H7 (cell line): ENCODE measurements at places on chromosomes 2 and 18.
A peak's percentile ranks its signal among the peaks of the same experiment; 100 is the strongest.

DNA sequence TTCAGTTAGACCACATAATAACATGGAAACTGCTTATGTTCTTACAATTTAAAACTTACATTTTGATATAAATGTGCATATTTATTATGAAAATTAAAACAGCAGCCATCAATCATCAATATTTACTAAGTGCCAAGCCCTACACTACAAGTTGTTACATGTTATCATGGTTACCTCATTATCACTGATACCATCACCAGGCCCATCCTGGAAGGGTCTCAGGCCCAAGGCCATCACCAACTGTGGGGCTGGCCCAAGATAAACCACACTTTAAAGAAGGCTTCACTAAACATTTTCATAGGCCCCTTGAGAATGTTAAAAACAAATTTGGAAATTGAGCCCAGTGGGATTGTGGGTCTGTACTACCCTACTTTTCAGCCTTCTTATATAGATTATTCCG, 6.4 kb downstream of the ITSN2 start:
- no peak for DNase-seq

GRCh38 chr18:52409727-52410126, 69.7 kb downstream of the DCC start:
- no peak for DNase-seq

GRCh38 chr18:13437796-13438506, 219.4 kb downstream of the LDLRAD4 start:
- DNase-seq: no peak

DNA sequence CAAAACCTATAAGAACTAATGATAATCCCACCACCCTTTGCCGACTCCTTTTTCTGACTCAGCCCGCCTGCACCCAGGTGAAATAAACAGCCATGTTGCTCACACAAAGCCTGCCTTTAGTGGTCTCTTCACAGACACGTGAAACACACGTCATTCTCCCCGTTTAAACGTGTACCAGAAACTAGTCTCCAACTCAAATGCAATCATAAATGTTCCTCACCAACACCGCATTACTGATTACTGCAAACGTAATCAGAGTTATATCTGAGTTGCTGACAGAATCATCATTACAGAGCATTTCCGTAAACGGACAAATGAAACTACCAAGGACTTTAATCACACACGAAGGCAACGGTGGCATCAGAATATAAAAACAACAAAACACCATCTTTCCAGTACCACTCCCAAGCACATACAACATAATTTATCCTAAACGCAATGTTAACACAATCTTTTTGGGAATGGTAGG, 1.9 kb downstream of the CLK1 start:
- peak; percentile 29 for DNase-seq

DNA sequence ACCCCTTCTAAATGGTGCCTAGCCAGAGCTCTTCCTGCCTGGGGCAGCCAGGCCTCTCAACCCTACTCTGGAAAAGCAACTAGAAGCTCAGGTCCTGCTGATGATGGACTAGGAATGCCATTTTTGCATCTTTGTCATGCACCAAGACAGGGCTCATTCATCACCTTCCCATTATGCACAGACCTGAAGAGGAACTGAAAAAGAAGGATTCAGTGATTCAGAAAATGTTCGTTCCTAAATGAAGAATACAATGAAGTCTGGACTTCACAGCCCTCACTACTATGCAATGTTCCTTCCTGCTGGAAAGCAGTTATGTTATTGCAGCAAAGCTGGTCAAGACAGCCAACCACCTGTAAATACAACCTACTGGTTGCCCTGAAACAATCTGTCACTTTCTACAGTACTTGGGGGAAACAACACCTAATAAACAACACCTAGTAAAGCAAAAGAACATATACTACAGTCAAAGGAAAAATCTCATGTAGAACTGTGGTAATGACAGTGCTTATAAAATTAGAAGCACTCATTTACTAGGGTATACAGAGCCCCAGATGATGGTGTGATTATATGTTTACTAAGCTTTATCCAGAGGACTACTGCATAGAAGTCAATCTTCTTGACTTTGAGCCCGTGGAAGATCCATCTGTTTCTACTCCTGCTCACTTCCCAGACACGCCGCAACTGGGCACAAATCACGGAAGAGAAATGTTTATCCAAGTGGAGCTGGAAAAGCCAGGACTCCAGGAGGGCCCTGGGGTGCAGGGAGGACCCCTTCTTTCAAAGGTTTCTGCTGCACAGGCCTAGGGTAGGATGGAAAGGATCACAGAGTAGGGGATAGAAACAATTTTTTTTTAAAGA, 103.1 kb upstream of the THOC1 start:
- DNase-seq: no peak

DNA sequence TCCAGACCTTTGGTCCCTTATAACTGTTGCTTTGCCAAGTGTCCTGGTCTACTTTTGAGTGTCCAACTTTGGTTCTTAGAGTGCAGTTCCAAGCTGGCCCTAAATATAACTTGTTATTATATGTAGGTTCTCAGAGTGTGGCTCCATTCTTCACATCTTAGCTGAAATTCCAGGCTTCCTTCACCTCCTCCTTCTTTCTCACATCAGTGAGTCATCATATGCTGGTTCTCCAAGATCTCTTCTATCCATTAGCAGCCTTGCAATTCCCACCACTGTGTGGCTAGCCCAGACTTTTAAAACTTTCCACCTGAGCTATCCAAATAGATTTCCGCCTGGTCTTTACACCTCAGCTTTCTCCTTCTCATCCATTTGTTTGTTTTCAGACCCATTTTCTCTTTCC, 12.6 kb upstream of the CXCR4 start:
- no peak for DNase-seq

- no peak for DNase-seq
Measured at GRCh38 chr18:76264198-76264875, 230.7 kb downstream of the ZNF516 start.

GRCh38 chr18:50199346-50199855, 4.5 kb upstream of the MYO5B start:
- DNase-seq: no peak

- DNase-seq: no peak
Measured at GRCh38 chr2:16660114-16660513, 5.5 kb downstream of the CYRIA start.

DNA sequence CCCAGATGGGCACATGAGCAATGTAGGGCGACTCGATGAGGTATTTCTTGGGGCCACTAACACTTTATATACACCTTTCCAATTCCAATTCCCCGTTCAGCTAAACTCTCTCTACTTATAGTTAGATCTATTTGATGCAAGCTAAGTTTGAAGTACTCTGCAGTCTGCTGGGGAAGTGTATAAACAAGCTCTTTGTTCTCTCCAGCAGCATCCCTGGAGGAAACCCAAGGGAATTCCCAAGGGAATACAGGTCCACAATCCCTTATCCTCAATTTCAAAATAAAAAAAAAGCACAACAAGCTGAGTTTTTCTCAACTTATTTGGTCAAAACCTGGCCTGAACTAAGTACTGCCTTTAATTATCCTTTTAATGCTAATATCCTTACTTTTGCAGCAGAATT, 433.3 kb downstream of the NBAS start:
- no peak for DNase-seq

DNA sequence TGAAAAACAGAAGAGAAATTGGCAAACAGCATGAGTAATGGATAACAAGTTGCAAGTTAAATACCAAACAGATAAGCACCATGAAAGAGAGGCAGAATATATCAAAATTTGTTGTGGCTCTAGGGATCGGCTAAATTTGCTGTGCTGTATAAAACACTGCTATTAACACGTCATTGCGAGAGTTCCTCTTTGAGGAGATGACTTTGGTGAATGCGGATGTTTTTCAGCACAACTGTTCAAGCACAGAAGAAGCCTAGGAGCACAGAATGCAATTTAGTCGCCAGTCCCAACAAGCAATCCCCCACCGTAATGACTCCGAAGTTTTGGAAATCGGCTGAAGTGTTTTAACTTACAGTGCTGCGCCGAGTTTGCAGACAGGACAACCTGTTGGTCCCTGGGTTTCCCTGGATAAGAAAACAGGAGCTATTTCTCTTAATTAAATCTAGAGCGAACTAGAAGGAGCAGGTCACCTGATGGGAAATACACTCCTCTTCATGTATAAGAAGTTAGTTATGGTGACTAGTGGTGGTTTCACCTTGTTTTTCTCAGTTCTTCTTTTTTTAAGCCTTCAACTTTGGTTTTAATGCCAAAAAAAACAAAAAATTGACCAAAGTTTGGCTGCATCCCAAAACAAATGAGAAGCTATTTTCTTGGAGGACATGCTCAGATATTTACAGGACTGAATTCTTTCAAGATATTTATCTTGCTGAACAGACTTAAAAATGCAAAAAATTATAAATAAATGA, 454.1 kb upstream of the SALL3 start:
- no peak for DNase-seq

DNA sequence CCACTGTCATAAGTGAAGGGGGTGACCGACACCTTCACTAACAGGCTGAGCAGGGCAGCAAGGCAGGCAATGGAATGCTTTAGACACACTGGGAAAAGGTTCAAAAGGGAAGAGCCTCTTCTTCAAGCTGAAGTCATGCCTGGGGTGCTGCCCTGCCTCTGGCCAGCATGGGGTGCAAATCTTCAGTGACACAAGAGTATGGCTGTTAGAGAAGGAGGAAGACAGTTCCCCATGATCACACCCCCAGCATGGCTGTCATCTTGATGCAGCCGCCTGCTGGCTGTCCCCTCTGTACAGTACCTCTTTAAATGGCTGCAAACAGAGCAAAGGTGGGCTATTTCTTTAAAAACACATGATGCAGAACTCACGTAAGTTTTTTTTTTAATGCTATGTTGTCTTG, 71.9 kb downstream of the INPP4A start:
- DNase-seq: no peak

- DNase-seq: no peak
Measured at GRCh38 chr18:44957461-44957860, 276.8 kb downstream of the SETBP1 start.

DNA sequence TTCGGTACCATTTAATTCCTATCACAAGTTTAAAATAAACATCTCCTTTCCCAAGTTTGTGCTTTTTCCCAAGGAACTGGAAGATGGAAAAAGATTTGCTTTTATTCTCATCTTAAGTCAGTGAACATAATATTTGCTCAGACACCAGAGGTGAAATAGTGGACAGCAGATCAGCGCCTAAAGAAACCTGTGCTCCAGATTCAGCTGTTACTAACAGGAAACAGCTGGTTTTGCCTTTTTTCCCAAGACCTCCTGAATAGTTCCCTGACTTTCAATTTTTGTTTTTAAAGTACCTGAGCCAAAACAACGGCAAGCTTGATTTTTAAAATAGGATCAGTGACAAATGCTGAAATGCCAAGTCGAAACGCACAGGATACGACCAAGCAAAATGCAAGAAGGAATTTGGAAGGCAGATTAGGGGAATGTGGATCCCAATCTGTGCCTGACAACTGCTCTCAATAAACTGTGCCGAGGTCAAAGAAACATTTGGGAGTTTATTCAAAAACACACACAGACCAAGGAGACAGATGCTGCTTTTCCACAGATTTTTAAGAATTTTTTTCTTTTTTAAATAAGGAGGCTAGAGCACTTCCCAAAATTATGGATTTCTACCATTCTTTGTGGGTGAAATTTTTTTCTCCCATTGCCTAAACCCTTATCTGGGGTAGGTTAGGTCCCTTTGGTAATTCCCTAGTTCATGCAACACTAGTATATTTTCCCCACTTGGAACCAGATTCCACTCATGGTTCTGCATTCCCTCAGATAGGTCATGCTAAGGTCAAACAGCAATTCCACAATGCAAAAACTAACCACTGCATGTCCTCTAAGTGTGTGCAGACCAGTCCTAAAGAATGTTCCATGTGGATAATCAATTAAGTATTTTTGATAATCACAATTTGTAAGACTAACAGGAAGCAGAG, 121.5 kb upstream of the PDE1A start:
- DNase-seq: no peak

DNA sequence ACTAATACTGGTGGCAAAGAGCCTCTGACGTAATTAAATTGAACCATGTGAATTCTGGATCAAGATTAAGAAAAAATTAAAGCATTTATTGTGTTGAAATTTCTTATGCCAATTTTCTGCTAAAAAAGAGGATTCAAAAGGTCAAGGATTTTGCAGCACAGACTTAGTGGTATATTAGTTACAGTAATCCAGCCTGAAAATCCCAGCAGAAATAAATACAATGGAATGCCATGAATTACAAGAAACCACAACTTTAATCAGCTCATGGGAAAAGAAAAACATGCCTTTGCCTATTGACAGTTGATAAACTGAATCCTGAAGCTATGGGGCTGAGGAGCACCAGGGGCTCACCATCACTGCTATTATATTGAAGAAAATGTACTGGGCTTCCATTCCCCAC, 114.8 kb upstream of the SATB2 start:
- DNase-seq: no peak

DNA sequence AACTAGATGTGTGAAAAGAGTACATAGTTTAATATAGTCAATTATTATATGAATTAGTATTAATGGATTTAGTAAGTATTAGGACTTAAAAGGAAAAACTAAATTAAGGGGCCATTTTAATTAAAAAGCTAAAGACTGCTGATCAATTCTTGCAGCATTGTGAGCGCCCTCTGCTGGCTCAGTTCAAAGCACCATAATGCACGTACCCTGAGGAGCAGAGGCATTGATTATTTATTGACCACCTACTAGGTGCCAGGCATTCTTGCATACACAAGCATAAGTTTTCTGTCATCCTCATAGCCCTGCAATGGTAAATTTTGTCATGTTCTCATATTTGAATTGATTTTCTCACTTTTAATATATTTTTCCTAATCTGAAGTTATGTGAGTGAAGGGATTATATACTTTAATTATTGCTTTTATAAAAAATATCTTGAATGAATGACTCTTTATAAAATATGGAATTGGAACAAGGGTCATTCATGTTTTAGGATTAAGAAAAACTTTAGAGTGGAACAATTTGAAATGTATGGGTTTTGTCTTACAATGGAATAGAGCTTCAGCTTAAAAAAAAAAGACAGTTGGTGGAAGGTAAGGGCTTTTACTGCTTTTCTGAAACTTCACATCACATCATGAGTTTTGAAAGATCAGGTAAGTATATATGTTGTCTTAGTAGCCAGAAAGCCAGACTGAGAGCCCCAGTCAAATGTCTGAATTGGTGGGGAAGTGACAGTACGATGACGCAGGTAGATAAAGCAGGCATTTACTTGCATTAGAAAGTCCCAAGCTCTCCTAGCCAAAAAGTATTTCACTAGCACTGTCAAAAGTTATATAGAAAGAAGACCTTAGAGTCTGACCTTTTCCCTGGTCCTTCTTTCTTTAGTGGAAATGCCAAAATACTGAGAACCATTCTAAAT, 9.7 kb downstream of the ITGA4 start:
- peak; percentile 13 for DNase-seq

GRCh38 chr18:54918060-54918459, 41.2 kb downstream of the CCDC68 start:
- no peak for DNase-seq

GRCh38 chr2:233026198-233026813, 6.2 kb upstream of the NEU2 start:
- no peak for DNase-seq

DNA sequence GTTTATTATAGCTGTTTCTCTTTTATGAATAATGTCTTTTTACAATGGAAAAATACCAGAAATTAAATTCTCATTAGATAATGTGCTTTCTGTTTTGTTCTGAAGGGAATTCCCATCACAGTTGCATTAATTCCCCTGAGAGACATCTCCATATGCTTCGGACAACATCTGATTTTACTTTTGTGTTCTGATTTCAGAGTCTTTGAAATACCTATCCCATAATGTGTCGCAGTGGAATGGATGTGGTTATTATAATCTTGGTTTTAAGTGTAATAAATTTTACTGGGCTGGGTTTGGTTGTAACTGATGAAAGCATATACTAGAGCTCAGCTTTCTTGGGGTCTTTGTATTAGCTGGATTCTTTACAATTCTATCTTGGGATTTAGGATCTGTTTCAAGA, 12.5 kb downstream of the SPTBN1 start:
- no peak for DNase-seq
